ENCODE measurements at places on chromosomes 6 and 20.
A peak's percentile ranks its signal among the peaks of the same experiment; 100 is the strongest.

DNA sequence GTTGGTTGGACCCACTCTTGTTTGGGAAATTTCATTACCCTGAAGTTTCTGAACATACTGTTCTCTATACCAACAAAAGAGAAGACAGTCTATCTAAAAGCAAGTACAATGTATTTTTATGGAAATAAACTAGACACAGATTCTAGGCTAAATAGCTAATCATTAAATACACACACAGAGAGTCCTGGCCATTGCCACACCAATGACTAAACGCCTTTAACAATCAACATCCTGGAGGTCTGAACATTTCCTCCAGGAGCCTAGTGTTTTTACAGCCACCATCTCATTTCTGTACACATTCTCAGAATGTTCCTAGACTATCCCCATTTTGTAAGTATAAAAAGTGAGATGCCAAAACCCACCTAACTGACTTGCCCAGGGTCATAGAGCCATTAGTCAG is 141.6 kb upstream of the RREB1 start:
- DNase-seq, result no peak

DNA sequence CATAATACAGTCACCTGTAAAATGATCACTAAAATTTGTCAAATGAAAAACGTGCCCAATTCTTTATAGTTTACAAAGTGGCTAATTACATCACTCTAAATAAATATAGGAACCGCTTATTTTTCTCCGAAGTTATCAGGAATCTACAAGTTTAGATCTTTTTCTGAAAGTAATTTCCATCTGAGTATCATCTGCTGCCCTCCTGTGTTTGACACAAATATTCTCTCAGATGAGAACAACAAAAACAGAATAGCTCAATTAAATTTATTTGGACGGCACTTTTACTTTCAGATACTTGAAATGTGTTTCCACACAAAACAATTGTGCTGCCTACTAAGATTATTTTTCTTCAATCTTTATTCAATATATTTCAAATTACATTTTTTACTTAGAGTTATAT is 5.0 kb downstream of the SF3B5 start:
- DNase-seq, result no peak

- no peak for DNase-seq
These were observed 181.6 kb upstream of the RGS17 start for GRCh38 chr6:153312634-153313033.

DNA sequence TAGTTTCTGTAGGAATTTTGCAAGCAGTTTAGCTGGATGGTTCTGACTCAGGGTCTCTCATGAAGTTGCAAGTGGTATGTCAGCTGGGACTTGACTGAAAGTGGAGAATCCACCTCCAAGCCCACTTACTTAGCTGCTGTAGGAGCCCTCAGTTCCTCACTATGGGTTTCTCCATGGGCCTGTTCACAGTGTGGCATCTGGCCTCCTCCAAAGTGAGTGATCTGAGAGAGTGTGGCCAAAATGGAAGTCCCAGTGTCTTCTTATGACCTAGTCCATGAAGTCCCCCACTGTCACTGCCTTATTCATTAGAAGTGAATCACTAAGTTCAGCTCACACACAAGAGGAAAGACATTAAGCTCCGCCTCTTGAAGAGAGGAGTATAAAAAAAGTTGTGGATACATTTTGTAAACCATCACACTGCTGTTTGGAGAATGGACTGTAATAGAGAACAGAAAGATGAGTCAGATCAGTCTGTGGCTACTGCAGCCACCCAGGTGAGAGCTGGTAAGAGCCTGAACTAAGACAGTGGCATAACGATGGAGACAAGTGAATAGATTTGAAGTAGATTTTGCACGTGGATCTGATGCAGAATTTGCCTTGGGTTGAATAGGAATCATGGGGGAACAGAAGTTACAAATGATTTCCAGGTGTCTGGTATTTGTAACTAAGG is 4.9 kb upstream of the NELFCD start:
- no peak for DNase-seq

GRCh38 chr6:68760485-68760884 is 125.4 kb downstream of the ADGRB3 start:
- no peak for DNase-seq

DNA sequence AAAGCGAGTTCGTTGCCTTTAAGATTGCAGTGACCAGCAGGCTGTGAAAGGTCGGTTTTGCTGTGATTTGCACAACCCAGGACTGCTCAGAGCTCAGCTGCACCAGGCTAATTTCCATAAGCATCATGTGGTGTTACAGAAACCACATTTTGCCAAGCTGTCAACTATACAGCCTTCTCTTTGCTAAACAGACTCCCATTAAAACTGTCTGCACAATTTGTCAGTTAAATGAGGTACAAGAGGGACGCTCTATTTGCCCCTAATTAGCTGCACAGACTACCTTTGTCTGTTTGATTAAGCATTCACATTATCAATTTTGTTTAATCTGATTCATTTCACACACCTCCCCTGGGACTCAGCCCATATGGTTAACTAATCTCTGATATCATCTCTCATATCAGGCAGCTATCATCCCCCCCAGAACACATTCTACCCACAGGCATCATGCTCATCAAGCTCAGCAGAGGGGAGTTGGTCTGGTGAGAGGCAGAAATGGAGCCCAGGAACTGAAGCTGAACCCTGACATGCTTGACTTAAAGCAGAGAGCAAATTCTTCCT is 62.1 kb downstream of the OLIG3 start:
- DNase-seq, result no peak

GRCh38 chr6:43831191-43831590 is 61.2 kb downstream of the VEGFA start:
- no peak for DNase-seq

- DNase-seq, result no peak
These were observed 139.0 kb downstream of the PXDC1 start for GRCh38 chr6:3612341-3613041.

DNA sequence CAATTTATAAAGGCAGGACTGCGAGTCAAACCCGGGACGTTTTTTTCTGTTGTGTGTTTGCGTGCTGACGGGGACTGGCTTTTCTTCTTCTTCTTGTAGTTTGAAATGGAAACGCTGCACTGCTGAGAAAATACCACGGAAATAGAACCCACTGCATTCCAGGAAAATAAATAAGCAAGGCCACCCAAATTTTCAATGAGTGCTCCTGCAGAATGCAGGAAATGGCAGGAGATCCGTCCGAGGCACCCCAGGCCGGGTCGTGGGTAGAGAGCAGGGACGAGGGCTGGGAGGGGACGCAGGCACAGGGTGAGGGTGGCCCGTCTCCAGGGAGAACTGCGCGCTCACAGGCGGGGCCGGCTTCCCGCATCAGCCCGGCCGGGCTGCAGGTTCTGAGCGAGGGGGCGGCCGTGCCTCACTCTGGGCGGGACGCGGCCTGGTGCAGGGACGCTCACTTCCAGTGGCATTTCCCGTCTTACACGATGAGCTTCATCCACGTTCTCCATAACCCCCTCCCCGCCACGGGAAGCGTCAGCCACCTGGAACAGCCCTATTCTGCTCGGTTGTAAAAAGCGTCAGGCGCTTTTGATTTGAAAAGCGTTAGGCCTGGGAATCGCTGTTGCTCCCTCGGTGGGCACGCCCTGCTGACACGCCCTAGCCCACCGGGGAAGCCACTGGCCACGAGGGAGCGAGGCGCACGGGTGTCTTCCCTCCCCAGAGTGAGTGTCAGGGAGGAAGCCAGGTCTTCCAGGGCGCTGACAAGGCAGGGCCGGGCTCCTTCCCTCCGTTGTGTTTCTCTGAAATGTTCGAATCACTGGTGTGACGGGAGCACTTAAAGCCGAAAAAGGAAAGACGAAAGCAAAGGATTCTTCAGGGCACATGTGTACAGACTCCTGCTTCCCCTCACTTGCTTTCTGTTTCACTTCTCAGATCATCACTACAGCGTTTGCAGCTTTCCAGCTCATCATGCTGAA is 17.9 kb upstream of the EXOC2 start:
- peak; percentile 27 for DNase-seq

- DNase-seq, result no peak
These were observed 33.2 kb upstream of the IGF2R start for GRCh38 chr6:159935633-159936032.

DNA sequence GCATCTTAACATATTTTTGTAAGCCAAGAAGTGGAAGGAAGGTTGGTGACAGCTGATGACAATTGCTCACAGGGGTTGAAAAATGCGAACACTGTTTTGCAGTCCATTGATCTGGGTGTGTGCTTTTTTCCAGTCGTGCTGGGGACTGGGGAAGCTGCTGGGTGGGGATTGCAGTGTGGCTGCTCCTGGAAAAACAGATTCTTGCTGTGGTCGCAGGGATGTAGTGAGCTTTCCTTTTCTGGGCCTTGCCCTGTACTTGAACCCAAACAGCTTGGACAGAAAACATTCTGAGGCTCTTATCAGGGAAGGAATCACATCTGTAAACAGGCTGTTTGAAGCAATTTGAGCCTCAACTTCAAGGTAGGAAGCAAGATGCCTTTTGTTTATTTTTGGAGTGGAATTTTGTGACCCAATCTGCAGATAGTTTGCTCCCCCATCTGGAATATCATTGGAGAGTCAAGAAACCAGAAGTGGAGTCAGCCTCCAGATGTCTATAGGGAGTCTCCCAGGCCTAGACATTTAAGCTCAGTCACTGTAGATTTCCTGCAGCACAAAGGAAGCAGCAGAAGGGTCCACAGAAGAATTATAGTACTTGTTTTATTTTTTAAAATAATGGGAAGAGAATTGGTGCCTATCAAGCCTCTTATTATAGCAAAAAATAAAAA is 279.2 kb upstream of the FERMT1 start:
- no peak for DNase-seq

- peak; percentile 40 for DNase-seq
These were observed 48.4 kb downstream of the CPXM1 start for GRCh38 chr20:2751878-2752566.

DNA sequence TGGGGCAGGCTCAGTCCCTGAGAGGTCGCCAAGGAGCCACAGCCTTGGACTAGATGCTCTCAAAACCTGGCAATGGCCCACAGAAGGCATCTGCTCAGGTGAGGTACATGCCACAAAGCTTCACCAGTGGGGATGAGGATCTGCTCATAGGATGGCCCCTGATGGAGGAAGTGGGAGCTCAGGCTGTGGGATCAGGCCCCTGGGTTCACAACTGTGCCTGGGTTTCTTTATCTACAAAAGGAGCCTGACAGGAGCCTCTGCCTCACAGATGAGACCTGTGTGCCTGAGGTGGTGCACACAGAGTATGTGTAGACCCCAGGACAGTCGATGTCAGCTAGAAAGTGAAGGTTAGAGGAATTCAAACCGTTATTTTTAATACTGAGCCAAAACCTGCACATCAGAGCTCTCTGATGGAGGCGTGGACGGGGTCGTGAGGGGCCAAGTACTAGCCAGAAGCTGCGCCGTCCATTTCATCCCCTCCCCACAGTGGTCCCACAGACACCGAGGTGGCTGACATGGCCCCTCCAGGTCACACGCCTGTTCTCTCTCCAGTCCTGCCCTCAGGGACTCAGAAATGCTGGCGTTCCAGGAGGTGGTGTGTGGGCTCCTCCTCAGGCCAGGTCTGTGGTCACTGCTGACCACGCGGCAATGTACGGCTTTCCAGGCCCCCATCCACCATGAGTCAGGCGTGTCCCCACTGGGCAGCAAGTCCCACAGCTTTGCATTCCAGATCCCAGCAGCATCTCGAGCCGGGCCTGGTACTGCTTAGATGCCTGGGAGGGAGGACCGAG is 33.3 kb downstream of the NTSR1 start:
- DNase-seq, result no peak

DNA sequence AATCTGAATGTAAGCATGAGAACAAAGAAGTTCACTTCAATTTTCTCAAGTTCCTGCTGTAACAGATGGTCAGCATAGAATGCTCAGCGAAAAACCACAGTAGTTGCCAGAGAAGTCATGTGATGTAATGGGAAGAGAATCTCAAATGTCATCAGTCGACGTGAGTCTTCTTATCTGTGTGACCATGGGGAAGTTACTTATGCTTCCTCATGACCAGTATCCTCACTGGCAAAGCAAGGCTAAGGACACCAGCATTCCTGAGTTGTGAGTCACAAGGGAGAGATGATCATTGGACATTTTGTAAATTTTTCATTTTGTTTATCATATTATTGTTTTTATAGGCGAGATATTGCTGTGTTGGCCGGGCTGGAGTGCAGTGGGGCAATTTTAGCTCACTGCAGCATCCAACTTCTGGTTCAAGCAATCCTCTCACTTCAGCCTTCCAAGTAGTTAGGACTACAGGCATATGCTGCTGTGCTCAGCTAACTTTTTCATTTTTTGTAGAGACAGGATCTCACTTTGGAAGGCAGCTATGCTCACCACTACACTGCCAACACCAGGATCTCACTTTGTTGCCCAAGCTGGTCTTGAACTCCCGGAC is 21.9 kb downstream of the SGK1 start:
- DNase-seq, result no peak

- no peak for DNase-seq
These were observed 3.0 kb upstream of the IL17A start for GRCh38 chr6:52183131-52183713.

Measured in stimulated activated CD8-positive, alpha-beta memory T cell treated with anti-CD3 and anti-CD28 coated beads, Interleukin-15, amount 100 ng/mL, for 48 hours (primary cell).